ENCODE measurements at places on chromosomes 7 and 10.

GRCh38 chr10:91043173-91043910 is 122.5 kb upstream of the ANKRD1 start:
- DNase-seq = no peak

DNA sequence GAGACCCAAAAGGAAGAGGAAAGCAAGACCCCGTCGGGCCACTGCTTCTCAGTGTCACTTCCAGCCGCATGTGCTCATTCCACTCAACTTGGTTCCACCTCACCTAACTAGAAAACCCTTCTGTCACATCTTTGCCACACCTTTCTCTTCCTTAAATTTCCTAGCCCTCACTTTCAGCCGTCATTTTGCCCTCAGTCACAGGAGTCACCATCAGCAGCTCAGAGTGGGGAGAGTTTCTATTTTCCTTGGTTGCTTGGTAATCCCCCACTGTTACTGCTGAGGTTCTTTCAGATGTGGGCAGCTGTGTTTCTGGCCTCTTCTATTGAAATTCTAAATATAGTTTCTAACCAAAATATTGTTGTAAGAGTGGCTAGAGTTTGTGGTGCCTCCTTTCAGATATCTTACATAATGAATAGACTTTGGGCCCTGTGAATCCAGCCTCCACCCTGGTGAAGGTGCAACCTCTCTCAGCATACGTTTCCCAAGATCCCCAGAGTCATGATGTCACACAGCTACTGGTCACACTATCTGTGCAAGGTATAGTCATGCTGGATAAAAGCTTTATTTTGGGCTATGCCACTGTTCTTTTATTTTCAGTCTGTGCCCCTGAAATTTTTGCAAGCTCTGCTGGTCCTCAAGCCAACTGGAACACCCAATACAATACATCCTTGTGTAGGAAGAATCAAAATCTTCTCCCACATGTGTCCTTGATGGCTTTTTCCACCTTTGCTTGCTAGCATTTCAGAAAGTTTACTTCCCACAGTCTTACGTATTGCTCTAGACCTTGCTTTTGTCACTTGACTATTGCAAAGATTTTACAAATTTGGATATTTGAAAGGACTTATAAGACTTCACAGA is 9.2 kb downstream of the AGBL3 start:
- no peak for DNase-seq

DNA sequence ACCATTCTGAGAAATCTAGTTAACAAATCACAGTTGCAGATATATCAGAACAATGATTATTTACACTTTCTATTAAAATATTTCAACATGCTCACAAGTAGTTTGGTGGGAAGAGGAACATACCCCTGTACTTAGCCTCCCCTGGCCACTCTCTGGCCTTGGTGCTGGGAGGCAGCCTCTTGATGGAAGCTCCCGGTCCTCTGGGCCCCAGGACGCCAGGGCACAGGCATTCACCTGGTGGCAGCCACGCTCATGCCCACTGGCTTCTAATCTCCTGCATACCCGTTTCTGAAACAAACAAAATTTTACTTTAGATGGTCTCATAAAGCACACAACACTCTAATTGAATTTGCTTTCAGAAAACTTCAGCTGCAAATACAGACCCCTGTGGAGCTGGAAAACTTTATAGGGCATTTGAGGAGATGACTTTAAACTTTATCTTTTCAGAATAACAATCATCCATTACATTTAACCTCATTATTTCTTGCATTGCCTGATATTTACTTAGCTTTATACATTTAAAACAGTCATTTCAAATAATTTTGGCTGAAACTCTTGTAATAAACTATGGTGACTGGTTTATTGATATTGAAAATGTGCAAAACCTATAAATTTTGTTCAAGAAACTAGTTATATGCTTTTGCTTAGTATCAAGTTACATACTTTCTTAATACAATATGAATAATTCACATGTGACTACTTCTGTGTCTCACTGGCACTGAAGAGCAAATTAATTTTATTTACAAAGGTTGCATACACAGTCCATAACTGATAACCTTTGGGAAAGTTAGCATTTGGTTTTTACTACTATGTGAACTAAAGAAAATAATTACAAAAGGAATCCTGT is 30.8 kb downstream of the C10orf143 start:
- DNase-seq = no peak

- no peak for DNase-seq
These were observed 93.5 kb upstream of the MALRD1 start for GRCh38 chr10:18955061-18955460.

- DNase-seq = no peak
These were observed 35.7 kb downstream of the SMNDC1 start for GRCh38 chr10:110268971-110269370.

- DNase-seq = no peak
These were observed 34.2 kb downstream of the PUS7 start for GRCh38 chr7:105487579-105488571.

GRCh38 chr7:4178416-4178815 is 503.7 kb upstream of the FOXK1 start:
- no peak for DNase-seq

- peak; percentile 3 for DNase-seq
These were observed 4.0 kb upstream of the HECW1 start for GRCh38 chr7:43108255-43109011.

DNA sequence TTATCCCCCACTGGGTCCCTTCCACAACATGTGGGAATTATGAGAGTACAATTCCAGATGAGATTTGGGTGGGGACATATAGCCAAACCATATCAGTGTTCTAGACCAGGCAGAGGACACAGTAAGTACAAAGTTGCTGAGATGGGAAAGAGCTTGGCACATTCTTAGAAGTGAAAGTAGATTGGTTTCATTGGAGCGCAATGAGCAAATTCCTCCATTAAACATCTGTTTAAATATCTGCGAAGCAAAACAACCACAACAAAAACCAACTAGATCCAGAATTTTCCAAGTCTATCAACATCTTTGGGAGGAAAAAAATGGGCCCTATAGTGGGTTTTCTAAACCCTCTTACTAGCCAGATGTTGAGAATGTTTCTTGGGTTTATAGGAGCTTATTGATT is 80.0 kb upstream of the STEAP1B start:
- no peak for DNase-seq

- DNase-seq = no peak
These were observed 15.8 kb downstream of the MET start for GRCh38 chr7:116687801-116688201.

DNA sequence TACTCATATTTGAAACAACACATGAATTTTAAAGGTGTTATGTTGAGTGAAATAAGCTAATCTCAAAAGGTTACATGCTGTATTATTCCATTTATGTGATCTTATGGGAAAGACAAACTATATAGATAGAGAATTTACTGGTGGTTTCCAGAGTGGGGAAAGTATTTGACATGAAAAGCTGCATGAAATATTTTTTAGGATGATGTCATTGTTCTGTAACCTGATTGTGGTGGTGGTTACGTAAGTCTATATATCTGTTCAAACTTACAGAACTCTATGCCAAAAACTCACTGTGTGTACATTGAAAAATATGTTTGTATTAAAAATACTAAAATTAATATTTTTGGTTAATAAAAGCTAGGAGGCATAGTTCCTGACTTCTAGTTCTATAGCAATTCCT is 453.0 kb downstream of the SORCS3 start:
- no peak for DNase-seq

- DNase-seq = no peak
These were observed 26.4 kb downstream of the PTPRE start for GRCh38 chr10:127933271-127933670.

GRCh38 chr10:132311338-132311939 is 3.7 kb upstream of the STK32C start:
- DNase-seq = no peak

DNA sequence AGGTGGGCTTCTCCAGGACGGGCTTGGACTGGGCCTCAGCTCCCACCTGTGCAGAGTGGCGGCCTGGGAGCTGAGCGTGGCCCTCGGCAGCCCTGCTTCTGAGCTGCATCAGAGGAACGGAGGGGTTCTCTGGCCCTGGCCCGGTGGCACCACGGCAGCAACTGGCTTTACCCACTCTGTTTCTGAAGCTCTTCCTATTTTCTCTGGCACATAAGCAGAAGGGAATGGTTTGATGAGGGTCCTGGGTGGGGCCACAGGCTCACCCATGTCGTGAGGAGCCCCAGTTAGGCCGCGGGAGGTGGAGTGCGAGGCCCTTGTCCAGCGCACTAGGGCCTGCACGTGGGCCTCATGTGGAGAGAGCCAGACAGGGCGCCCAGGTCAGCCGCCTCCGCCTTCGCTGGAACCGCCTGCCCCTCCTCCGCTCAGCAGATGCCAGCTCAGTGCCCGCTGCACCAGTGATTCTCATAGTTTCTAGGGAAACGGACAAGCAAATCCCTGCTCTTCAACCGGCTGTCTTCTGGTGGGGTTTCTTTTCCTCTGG is 284.0 kb downstream of the CELF2 start:
- DNase-seq = no peak

DNA sequence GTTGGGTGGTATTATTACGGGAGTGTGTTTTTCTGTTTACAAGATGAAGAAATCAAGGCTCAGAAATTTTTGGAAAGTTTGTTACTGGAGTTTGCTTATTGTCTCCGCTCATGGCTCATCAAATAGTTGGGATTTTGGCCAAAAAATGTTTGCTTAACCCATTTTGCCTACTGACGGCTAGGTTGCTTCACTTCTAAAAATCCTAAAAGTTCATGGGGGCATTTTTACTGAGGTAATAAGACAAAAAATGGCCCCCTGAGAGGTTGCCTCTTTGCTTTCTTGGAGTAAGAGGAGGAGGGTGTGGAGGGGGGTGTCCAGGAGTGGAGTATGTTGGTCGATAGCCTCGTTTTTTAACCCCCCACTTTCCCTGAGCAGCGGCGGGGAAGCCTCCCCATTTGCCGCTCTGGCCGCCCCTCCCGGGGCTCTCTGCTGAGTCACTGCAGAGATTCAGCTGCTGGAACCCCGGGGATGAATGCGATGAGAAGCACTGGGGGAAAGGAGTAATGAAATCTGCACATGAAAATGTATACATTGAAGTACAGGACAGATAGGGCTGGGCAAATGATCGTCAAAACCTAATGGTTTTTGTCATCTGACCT is 1.5 kb downstream of the MEST start:
- no peak for DNase-seq

DNA sequence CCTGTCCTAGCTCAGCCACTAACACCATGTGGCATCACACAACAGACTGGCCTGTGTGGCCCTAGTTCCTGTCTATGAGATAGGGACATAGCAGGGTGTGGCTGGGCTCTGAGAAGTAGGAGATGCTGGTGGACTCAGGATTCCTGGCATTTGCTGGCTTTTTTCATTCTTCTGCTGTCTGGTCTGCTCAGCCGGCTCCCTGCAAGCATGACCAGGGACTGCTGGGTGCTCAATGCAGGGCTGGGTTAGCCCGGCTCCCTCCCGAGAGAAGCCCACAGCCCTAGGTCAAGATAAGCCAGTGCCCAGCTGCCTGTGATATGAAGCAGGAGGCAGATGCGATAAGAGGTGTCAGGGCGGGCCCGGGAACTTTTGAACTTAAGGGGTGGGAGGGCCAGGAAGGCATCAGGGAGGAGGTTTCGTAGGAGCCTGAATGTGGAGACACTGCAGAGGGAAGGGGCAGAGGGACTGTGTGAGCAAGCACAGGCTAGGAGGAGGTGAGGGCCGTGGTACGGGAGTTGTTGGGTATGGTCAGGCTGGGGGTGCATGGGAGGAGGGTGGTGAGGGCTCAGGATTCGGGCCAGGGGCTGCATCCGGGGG is 3.5 kb downstream of the AQP1 start:
- no peak for DNase-seq

GRCh38 chr10:120451968-120452367 is 5.1 kb upstream of the PLPP4 start:
- DNase-seq = no peak

DNA sequence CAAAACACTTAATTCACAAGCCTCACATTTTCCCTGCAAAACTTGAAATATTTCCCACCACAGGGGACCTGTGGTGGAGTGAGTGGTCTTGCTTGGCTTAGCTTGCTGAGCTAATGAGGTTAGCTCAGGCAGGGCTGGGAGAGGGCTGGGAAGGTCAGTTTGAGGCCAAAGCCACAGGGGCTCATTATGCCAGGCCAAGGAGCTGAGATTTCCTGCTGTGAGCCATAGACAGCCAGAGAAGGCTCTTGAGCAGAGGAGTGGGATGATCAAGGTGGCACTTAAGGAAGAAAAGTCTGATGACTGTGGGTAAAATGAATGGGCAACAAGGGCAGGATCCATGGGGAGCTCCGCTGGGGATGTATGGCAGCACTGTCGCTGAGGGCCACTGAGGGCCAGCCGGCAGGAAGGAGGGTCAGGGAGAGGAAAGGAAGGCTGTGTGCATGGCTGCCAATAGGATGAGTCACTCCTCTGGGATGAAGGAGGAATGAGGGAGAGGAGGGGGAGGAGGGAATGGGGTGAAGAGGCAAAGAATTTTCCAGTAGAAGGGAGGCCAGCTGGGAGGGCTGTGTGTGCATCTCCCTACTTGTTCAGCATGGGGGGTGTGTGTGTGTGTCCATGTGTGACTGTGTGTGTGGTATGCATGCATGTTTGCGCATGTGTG is 18.7 kb upstream of the ZNF488 start:
- DNase-seq = no peak

GRCh38 chr7:150370612-150371071 is 2.0 kb downstream of the REPIN1 start:
- DNase-seq = no peak

- no peak for DNase-seq
These were observed 12.7 kb downstream of the SLC29A3 start for GRCh38 chr10:71331736-71332135.

DNA sequence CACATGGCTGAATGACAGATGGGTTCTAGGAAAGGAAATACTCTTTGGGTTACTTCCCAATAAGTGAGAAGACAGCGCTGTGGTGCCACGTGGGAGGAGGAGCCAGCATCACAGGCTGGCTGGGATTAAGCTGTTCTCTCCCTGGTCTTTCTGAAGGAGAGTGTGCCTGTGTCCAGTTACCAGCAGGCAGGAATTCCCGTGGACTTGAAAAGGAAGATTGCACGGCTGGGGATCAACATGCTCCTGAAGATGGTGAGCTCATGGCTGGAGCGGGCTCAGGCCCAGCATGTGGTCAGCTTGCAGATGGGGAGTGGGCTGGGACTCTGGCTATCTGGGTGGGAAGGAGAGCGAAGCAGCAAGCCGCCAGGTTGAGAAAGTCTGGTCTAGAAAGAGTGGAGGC is 8.1 kb downstream of the ADCK2 start:
- no peak for DNase-seq
